ENCODE measurements at places on chromosomes 13 and 19. TPM values are rescaled to one million over a fixed set of nuclear protein-coding genes. Genes with fewer than 3 reads are reported as not detected.

Gene BEST2
- total RNA-seq, result not detected

Gene RASAL3
- 1.9 TPM for total RNA-seq

Gene LRFN3
- 5.5 TPM for total RNA-seq

Gene ZNF491
- 13.9 TPM for total RNA-seq

Gene TJP3
- 0.30 TPM for total RNA-seq

Gene ERICH6B
- total RNA-seq, result not detected

Gene ZNF728
- 0.33 TPM for total RNA-seq

Gene NLRP4
- total RNA-seq, result not detected

Gene CLC
- total RNA-seq, result 1.2 TPM

Gene EFNB2
- total RNA-seq, result 83.3 TPM

Gene YJEFN3
- 4.4 TPM for total RNA-seq

Gene EEF1AKMT1
- total RNA-seq, result 13.1 TPM

Gene NCAN
- total RNA-seq, result 184 TPM

Gene PDX1
- not detected for total RNA-seq

Gene PGLYRP1
- 5.5 TPM for total RNA-seq

Gene ZNF534
- 0.40 TPM for total RNA-seq

Gene CEACAM3
- total RNA-seq, result 1.9 TPM

Gene LGI4
- 10.9 TPM for total RNA-seq

Gene ZNF208
- 1.8 TPM for total RNA-seq

Gene APOE
- 317 TPM for total RNA-seq

Gene IGFL1
- total RNA-seq, result not detected

Gene FFAR3
- 0.10 TPM for total RNA-seq

Gene STXBP2
- total RNA-seq, result 4.4 TPM

Gene NCCRP1
- 0.11 TPM for total RNA-seq

Gene ZNF836
- 26.2 TPM for total RNA-seq

Gene STOML3
- total RNA-seq, result 0.69 TPM

Gene ACER1
- total RNA-seq, result not detected

All from spinal cord (tissue), 10 donors.